ENCODE measurements at places on chromosomes 2 and 18.
A peak's percentile ranks its signal among the peaks of the same experiment; 100 is the strongest.

DNA sequence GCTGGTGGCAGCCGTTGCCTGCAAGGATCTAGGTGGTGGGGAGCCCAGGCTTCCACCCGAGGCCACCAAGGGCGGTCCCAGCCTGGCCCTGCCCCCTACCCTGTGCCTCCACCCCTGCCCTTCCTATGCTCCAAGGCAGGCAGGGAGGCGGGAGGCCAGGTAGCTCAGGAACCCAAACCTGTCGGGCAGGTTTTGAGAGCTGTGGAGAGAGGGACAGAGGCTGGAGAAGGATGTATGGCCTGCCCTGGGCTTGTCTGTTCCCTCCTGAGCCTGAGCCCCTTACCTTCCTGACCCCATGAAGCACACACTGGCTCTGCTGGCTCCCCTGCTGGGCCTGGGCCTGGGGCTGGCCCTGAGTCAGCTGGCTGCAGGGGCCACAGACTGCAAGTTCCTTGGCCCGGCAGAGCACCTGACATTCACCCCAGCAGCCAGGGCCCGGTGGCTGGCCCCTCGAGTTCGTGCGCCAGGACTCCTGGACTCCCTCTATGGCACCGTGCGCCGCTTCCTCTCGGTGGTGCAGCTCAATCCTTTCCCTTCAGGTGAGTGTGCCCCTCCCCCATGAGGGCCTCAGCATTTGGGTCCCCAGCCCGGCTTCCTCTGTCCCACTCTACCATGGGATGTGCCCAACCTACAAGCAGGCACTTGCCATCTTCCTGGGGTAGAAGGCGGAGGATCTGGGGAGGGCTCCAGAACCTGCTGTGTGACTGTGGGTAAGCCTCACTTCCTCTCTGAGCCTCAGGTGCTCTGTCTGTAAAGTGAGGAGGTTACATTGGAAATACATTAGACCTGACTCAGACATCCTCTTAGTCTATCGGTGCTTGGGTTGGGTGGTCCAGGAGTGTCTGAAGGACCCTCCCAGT lies at the start of gene PROM2:
PROM2 (plus strand) TSS at position 159 of the 860 bp plus-strand sequence; CDS start at position 296, 137 bp downstream.
- no peak for DNase-seq

DNA sequence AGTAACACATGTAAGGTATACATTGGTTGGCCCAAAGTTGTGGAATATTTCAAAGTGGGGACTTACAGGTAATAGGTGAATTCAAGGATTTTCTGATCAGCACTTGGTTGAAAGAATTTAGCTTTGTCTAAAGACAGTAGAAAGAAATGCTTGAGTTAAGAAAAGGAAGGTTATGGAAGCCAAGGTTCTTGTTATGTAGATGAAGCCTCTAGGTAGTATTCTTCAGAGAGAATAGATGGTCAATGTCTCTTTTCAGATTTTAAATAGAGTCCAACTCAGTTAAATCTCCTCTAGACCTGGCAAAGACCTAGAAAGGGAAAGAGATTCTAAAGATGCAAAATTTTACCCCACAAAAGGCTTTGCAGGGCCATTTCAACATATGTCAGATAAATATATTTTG lies 157.4 kb downstream of the ANKRD30B start:
- DNase-seq = no peak

DNA sequence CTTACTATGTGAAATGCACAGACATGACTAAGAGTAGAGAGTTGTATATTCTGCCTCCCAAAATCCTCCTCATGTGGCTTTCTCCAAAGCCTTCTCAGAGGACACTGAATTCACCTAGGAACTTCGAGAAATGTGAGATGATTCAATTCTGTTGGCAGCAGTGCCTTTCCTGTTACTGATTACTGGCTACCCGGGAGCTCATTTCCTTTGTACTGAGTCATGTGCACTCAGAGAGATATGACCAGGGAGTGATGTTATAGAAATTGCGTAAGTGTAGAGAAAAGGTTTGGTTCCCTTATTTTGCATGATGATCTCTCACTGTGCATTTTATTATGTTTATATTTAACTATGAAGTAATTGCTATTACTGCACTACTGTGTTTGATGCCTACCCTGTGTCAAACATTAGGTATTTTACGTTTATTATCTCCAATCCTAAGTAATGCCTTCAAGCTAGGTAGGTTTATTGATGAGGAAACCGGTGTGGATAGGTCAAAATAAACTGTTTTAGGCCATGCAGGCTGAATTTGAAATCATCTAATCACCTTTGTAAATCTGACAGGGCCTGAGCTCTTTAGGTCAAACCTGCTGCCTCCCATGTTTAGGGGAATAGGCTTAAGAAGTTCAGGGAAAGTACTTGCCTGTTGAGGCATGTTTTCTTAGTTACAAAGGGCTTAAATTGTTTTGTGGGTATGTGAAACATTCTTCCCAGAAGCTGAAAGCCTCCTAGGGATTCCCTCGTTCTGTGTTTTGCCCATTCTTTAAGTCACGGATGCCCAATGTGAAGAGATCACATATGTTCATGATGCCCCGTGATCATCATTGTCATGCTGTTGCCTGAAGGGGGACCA lies 86.8 kb downstream of the FMNL2 start:
- no peak for DNase-seq

DNA sequence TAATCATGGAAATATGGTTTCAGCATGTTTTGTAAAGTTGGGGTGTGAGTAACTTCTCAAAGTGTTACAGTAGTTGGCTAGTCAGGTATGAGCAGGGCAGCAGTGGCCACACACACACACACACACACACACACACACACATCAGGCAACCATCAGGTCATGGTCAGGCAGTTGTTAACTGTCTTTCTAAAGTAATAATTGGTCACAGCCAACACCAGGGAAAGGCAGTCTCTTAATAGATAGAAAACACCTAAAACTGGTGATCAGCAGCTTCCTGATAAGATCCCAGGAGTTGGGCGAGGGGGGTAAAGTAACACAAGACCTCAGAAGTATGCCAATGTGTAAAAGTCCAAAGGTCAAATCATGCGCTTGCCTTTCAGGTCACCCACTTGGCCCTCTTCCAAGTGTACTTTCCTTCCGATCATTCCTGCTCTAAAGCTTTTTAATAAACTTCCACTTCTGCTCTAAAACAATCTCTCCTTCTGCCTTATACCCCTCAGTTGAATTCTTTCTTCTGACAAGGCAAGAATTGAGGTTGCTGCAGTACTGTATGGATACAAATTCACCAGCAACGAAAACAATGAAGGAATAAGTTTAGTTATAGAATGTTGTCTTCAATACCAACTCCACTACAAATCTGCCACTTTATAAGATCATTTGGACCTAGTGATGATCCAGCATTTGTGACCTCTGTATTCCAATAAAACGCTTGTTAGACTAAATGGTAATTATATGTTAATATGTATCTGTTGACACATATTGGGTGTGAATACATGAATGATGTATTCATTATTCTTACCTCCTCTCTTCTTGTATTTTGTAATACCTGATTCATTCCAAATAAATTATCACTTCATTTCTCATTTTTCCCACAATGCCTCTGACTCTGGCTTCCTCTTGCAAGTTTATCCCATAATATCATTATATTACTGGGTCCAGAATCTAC lies 254.3 kb downstream of the METTL4 start:
- no peak for DNase-seq

- no peak for DNase-seq
These were observed 33.1 kb upstream of the TTC39C start for GRCh38 chr18:23981369-23981980.

DNA sequence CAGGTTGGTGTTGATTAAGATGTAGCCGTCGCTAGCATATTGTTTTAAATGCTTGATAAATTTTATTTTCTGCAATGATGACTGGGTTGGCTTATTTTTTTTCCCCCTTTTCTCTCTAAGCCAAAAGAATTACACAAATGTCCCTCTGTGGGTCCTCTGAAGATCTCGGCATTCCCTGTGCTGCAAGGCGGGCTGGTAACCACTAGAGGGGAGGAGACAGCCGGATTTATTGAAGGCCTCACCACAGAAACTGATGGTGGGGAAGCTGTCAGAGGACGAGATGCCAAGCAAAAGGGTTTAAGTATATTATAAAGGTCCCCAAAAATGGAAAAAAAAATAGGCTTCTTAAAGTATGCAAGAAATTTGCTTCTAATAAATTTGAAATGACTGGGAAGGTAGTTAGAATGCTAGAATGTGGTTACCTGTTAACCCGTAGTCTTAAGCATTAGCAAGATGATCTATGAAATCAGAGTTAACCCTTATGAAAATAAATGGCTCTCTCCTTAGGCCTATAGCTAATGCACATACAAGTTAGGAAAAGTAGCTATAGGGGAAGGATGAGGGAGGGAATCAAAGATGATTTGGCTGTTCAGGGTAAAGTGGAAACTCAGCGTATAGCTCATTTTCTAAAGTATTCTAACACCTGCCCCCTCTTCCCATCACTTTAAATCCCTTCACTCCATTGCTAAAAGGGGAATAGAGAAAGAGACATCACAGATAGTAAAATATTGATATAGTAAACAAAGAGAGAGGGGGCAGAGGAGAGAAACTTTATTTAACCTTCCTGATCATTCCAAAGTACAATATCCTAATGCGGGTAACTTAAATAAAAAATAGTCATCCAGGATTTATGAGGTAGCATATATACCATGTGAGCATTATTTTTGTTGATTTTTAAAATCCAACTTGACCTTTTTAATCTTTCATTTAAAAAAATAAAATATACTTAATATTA lies 894.5 kb upstream of the POU3F3 start:
- DNase-seq = peak; percentile 20

DNA sequence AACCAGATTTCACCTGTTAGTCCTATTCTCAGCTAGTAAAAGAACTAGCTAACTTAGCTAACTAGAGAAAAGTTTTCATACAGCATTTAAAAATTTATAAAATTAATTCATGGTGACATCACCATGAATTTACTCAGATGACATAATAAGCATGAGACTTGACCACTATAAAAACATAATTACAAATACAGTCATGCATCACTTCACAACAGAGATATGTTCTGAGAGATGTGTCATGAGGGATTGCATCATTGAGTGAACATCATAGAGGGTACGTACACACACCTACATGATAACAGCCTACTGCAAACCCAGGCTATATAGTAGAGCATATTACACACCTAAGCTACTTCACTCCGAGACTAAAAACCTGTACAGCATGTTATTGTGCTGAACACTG lies 481.3 kb upstream of the CHAC2 start:
- no peak for DNase-seq

GRCh38 chr2:86617153-86617552 lies 6.5 kb downstream of the RNF103 start:
- no peak for DNase-seq
